Activated CD8-positive, alpha-beta memory T cell treated with anti-CD3 and anti-CD28 coated beads, Interleukin-2, amount 50 U/mL, for 48 hours (primary cell): ENCODE measurements at places on chromosomes 5 and 9.

DNA sequence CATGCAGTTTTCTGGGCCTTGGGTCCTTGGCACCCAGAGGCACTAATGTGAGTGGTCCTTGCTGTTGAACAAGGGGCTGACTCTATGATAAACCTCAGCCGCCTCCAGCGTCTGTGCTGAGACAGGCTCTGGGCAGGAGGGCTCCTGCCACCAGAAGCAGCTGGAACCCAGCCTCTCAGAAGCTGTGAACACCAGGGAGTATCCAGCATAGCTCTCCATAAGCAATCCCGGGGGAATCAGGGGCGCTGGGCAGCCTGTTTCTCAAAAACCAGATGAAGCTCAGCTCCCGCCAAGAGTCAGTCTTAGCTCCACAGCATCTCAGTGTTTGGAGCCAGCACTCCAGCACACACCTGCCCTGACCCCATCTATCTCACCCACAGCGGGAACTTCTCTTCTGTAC lies 170.2 kb downstream of the HSPA4 start:
- no peak for DNase-seq

GRCh38 chr5:88551724-88552345 lies 283.2 kb upstream of the TMEM161B start:
- no peak for DNase-seq

- DNase-seq = peak; percentile 90
Observed at GRCh38 chr5:160467555-160468362, 46.1 kb downstream of the PTTG1 start.

DNA sequence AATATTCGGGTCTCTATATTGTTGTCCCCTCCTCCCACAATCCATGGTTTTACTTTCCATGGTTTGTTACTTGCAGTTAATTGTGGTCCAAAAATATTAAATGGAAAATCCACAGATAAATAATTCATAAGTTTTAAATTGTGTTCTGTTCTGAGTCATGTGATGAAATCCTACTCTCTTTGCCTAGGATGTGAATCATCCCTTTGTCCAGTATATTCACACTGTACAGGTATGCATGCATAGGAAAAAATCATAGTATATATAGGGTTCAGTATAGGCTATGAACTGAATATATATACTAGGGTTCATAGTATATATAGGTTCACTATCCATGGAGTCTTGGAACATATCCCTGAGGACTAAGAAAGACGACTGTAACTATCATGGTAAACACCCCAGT lies 19.6 kb downstream of the INSYN2B start:
- DNase-seq = no peak

DNA sequence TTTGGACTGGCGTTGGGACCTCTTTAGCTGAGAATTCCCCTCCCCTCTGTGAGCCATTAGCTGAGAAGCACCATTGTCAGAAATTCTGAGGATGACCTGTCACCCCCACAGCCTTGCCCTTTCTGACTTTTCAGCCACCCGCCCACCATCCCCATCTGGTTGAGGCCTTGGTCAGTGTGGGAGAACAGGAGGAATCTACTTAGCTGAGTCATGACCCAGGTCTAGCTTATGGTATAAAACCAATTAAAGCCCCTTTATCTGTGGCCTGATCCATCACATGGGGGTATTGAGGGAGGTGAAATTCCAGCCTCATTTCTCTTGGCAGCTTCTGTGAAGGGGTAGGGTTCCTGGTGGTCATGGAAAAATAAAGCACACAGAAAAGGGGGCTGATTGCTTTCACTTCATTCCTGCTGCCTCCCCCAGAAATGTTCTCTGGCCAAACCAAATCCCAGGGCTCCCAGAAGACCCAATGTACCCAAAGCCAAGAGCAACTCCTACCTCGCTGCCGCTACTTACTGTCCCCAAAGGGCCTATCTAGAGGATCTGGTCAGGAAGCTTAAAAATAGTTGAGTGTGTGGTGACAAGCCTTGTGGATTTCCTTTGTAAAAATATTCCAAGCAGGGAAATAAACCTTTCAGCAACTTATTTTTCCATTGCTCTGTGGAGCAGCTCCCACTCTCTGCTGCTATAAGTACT lies 174.8 kb upstream of the TNC start:
- no peak for DNase-seq

DNA sequence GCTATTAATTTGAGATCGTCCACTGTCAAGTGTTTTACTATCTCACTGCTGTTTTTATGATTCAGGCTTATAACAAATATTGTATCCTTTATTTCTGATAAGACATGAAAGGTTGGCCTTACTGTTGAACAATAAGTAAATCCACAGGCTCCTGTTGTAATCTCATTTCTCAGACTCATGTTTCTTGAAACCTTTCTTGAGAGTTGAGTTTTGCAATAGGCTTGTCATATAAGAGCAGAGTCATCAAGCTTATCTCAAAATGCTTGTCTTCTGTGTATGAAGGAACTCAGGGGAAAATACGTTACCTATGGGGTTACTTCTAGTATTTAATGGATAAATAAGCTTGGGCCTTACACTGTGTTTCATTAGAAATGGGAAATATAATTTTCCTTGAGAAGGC lies 9.2 kb upstream of the TLX3 start:
- no peak for DNase-seq

GRCh38 chr5:139579-140442 lies 47.8 kb downstream of the PLEKHG4B start:
- no peak for DNase-seq

DNA sequence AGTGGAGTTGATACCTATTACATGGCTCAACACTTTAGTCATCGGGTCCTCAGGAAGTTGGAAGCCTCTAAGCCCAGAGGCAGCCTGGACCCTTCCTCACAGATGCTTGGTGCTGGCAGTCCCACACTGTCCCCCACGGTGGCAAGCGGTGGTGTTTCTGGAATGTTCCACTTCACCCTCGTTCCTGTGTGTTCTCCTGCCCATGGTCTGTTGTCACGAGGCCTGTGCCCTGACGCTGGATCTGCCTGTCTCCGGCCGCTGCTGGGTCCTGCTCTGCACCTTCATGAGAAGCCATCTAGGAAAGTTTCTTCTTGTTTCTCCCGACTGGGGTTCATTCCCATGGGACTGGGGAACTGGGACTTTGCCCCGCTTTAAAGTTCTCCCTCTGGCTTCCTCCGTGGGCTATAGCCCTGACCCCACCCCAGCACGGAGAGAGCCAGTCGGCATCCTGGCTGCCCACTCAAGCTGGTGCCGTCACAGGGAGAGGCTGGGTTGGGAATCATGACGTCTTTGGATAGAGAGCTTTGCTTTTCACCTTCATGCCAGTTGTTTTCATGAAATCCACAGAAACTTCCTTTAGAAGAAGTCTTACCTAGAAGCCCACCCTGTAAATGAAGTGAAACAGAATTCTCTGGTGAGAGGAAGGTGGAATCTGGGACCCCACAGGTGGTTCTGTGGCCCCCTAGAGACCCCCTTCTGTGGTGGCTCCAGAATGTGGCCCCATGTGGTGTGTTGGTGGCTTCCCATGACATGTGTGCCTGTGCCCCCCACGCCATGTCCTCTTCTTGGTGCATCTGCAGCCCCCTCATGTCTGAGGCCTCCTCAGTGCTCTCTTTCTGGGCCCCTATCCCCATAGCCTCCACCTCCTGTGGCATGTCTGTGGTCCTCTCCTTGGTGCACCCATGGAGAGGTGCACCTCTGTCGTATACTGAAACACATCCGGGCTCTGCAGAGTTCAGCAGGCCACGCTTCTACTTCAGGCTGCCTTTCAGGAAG lies 43.8 kb downstream of the TRIP13 start:
- peak; percentile 40 for DNase-seq

- no peak for DNase-seq
Observed at GRCh38 chr5:124843596-124843899, 97.1 kb upstream of the ZNF608 start.

DNA sequence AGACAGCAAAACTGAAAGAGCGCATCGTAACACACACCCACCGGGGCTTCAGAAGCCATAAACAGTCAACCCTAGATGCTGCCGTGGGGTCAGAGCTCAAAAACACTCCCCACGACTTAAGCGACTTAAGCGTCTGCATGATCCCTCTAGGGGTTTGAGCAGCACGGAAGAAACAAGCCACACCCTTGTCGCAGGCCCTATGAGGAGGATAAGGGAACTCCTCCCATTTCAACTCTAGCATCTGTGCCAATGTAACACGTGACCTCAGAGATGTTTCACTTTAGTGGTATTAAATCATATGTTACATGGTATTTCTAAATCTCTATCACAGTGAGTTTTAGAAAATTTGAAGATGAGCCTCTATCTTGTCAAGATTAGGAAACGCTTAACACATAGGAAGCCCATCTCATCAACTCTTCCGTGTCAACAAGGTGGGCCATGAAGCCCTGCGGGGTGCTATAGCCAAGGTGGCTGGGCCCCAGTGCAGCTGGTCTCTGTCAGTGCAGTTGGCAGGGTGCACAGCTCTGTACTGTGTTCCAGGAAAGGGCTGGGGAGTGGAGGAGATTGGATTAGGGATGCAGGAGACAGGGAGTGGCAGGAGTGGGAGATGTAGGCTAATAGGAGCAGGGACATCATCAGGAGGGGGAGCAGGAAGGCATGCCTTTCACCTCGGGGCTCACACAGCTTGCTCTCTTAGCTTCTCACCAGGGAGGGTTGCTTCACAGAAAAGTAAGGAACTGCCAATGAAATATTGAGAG lies 33.1 kb downstream of the ZCCHC9 start:
- no peak for DNase-seq

DNA sequence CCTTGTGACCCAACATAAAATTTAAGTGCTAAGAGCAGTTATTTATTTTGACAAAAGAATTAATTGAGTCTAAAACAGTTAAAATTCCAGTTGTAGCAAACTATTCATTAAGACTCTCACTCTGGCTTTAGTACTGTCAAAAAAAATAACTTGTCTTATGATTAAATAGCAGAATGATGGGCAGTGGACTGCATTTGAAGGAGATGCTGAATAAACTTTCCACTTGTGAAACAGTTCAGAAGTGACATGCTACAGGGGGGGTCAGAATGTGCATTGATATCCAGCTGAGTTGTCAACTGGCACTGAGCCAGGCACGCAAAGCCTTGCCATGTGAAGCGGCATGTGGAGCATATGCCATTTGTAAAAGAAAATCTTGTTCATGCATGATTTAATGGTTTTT lies 76.0 kb downstream of the FCHO2 start:
- no peak for DNase-seq

- DNase-seq = no peak
Observed at GRCh38 chr5:9094582-9094981, 451.3 kb downstream of the SEMA5A start.

- DNase-seq = peak; percentile 50
Observed at GRCh38 chr5:122311961-122312590, at the start of gene SNCAIP. Gene SNCAIP (plus strand): TSS chr5:122312237. CDS start chr5:122391135, 78,898 bp downstream.

DNA sequence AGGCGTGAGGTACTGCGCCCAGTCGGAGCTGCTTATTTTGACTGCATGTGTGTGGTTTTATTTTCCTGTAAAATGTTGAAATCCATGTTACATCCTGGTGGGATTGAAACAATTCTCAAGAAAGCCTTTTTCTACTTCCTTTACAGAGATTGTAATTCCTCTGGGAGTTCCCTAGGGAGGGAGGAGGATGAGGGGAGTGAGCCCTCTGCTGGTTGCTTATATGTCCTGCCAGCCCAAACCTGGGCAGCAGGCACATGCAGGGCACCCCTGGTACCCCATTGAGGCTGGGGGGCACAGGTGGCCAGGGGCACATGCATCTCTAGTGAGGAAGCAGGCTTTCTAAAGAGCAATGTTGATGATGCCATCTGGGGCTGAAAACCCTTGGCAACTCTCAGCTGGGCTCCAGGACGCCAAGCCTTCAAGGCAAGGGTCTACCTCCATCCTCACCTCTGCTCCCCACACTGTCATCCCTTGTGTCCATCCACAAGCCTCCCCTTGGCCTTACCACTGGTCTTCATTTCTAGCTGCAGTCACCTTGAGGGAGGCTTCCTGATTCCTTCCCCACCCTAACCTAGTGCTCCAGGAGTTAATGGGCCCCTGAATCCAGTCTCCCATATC lies 84.7 kb upstream of the TNFSF8 start:
- no peak for DNase-seq

- no peak for DNase-seq
Observed at GRCh38 chr5:137507150-137507549, 8.0 kb upstream of the SPOCK1 start.
